ENCODE measurements at places on chromosomes 1 and 21.

DNA sequence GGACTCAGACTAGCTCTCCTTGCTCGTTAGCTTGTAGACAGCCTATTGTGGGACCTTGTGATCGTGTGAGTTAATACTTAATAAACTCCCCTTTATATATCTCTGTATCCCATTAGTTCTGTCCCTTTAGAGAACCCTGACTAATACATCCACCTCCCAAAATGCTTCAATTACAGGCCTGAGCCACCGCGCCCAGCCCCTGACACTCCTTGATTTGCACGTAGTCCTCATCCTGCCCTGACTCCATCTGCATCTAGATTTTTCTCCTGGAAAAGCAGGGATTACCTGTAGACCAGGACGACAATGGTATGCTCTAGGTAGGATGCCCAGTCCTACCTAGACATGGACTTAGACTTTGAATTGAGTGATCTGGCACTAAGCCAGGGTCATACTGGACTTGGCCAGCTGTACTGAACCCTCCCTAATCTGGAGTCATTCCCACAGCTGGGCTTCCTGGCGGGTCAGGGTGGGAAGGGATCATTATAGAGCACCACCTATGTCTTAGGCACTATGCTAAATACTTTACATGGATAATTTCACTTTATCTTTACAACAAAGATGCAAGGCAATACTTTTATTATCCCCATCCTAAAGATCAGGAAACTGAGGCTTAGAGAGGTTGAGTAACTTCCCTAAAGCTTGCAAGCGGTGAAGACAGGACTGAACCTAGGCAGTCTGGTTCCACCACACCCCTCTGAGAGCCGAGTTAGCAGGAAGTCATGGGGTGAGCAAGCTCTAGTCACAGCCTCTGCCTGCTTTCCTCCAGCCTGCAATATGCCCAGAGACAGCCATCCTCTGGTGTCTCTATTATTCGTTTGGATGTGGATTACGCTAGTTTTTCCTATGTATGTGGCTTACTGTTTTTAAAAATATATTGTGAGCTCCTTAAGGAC is 89.4 kb downstream of the DTL start:
- DNase-seq = no peak

DNA sequence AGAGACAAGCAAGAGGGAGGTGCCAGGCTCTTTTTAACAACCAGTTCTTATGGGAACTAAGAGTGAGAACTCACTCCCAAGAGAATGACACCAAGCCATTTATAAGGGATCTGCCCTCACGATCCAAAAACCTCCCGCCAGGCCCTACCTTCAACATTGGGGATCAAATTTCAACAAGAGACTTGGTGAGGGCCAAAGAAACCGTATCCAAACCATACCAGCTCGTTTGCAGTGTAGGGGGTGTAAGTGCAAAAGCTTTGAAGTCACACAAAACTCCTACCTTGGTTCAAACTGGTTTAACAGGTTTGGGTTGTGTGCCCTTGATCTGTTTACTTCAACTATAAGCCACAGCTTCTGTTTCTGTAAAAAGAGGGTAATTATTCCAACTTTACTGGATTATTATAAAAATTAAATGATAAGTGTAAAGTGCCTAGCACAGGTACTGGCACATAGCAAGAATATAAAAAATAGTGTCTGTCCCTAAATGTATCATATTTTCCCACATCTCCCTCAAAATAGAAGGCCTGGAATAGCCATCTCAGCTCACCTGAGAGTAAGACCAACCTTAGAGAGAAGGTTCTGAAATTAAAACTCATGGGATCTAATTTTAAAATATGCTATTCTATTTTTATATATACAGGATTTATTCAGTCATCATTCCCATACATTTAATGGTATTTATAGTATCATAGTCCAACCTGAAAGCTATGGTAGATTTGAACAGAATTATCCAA is 7.0 kb upstream of the USP25 start:
- DNase-seq = no peak

GRCh38 chr1:59453297-59453968 is 156.5 kb downstream of the FGGY start:
- peak; percentile 45 for DNase-seq

DNA sequence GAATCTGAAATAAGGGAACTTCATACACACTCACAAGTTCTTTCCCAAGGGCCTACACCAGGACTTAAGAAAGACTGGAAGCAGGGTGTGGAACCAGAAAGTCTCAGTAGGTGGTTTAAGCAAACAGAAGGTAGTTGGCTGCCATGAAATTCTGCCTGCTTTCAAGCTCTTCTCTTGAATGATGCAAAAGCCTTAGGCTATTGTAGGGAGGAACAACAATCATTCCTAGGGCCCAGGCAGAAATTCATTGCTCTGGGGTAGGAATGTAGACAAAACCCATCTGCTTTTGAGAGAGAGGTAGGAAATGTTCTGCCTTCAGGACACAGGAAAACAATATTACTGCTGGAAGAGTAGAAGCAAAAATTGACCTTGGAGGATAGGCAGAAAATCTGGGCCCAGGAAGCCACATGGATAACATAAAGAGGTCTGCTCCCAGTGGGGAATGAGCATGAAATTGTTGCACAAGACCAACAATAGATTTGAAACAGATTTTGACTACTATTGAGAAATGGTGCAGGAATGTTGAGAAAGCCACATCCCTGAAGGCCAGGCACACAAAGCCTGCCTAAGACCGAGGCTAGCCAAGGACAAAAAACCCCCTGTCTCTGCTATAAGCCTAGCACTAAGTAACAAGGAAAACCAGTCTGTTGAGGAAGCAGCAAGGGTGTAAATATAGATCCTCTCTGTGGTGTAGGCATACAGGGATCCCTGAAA is 22.7 kb upstream of the SFT2D2 start:
- peak; percentile 98 for DNase-seq

DNA sequence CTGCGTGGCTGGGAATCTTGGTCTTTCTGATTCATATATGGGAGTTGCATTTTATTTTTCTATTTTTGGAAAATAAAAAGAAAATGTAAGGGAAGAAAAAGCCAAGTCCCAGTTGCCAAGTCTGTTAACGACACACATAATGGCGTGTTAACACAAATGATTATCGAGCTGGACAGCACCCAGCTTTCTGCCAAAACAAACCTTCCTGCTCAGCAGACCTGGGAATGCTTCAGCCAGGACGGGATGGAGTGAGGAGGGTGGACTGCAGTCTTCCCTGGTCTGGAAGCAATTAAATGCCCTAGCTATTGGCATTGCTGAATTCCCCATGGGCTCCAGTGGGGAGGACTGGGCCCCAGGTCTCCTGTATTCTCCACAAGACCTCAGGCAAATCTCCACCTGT is 184.2 kb upstream of the USP24 start:
- peak; percentile 20 for DNase-seq

- DNase-seq = peak; percentile 79
Observed at GRCh38 chr1:150507912-150508864, at the start of gene ECM1. ECM1 (plus strand) TSS chr1:150508109; CDS start chr1:150508210, 101 bp downstream.

DNA sequence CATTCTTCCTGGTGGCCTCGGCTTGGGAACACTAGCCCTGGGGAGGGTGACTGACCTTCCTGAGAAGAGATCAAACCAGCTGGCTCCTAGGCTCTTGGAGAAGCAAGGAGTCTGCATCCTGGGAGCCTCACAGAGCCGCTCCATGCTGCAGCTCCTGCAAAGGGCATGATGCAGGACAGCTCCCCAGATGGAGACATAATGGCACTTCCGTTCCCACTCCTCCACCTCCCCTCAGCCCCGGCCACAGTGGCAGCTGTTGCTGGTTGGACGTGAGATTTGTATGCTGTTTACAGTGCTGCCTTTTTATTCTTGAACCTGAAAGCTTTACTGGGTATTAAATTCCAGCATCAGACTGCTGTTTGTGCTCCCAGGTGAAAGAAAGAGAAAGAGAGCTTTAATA is 83.7 kb upstream of the CTTNBP2NL start:
- no peak for DNase-seq

DNA sequence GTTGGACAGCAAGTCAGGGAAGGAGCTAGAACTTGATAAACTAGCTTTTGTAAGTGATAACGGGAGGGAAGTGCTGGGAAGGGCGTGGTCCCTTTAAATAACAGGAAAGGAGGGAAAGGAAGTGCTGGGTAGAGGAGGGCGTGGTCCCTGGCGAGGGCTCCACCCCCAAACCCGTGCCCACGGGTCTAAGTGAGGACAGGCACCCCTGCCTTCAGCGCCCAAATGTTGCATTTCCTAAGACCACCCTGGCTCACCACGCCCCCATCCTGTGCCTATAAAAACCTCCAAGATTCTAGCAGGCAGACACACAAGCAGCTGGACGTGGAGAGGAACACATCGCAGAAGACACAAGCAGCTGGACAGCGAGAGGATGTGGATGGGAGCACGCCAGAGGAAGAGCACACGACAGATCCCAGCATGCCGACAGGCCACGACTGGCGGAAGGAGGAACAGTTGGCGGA is 58.5 kb downstream of the PALMD start:
- DNase-seq = no peak

- peak; percentile 40 for DNase-seq
Observed at GRCh38 chr1:31666263-31666963, 21.7 kb upstream of the PEF1 start.

DNA sequence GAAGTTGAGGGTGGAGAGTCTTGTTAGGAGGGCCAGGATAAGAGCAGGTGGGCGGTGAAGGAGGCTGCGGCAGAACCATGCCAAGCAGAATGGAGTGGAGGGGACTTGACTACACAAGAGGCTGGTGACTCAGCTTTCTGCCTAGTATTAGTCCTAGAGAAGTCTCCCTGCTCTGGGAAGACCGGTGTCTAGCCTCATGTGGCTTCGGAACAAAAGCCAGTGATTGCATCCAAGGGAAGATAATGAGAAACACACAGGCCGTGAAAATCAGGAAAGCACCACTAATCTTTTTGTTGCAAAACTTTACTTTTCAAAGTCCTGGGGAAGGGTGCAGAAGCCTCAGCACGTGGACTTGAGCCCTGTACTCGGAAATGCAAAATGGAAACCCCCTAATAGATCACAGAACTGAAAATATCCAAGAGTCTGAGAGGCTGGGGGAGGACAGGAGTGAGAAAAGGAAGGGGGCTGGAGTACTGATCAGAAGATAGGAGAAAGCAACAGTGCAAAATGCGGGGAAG is 31.4 kb downstream of the DDR2 start:
- peak; percentile 95 for DNase-seq

- DNase-seq = peak; percentile 79
Observed at GRCh38 chr1:198623752-198624647, 14.8 kb upstream of the PTPRC start.

DNA sequence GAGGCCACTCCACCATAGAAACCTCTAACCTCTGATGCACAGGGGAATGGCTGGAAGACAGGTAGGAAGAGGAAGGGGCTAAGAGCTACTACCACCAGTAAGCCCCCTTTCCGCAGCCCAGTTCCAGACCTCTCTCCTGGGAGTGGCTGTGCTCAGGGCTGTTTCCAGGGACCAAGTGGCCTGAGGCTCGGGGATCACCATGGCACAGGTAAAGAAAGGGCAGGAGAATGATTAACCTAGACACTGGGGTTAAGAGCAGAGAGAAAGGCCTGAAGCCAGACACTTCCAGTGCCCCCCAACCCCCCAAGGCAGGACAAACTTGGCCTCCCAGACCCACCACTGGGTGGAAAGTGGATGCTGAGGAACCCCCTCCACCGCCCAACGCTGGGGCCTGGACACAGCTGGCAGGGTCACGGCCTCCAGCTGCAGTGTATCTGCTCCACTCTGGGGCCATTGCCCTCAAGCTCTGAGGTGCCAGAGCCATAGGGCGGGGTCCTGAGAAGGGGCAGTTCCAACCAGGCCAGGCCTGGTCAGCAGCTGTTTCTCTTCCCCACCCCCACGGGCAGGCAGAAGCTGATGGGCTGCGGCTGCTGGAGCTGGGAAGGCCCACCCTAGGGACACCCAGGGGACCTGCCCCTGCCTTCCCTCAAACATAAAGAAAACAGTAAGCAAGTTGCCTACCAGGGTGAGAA is 2.6 kb downstream of the TAGLN2 start:
- peak; percentile 9 for DNase-seq

- peak; percentile 92 for DNase-seq
Observed at GRCh38 chr1:154474802-154475201, 27.2 kb upstream of the TDRD10 start.

DNA sequence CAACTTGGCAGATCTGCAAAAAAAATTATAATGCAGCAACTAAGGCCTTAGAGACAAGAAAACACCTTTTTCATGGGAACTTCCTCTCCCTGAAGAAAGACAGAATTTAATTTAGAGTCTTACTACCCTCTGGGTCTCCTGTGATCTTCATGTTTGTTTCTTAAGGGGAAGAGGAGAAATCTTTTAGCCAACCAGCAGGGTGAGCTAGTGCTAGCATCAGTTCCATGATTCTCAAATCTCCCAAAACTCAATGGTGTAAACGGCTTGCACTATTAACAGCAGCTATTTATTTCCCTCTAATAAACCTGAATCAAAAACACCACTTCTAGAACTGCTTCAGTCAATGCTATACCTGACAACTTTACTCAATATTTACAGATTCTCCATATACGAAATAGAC is 3.8 kb downstream of the ZNF644 start:
- DNase-seq = peak; percentile 5

- peak; percentile 66 for DNase-seq
Observed at GRCh38 chr1:63615768-63616420, 22.7 kb downstream of the PGM1 start.

DNA sequence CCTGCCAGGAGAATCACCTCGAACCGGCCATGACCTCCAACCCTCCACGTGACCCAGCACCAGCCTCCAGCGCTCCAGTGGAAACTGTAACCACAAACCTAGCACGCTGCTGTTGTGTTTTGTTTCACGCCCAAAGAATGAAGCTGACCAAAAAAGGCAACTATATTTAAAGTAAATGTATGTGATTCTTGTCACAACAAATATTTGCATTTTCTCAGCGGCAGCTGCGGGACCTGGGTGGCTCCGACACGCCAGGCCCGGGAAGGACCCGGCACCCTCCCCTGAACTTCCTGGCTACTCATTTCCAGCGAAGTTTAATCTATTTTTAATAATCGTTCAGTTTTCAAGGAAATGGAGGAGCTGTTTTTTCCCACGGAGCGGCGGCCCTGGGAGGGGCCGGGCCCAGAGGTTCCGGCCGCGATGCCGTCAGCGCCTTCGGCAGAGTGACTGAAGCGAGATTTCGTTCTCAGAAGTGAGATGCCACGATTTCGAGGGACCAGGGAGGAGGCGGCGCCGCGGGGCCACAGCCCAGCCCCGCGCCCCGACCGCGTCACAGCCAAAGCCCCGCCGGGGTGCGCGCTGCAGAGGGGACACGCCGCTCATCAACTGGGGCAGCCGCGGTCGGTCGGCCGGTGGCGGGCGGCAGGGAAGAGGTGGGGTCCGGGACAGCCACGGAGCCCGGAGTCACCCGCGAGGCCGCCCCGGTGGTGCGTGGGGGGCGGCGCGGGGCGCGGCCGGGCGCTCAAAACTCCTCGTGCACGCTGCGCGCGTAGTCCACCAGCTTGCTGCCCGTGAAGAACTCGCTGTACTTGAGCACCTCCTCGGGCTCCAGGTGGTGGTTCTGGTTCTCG is 3.0 kb upstream of the TNFRSF4 start:
- no peak for DNase-seq

- DNase-seq = no peak
Observed at GRCh38 chr21:42500736-42501135, 4.7 kb upstream of the RSPH1 start.

DNA sequence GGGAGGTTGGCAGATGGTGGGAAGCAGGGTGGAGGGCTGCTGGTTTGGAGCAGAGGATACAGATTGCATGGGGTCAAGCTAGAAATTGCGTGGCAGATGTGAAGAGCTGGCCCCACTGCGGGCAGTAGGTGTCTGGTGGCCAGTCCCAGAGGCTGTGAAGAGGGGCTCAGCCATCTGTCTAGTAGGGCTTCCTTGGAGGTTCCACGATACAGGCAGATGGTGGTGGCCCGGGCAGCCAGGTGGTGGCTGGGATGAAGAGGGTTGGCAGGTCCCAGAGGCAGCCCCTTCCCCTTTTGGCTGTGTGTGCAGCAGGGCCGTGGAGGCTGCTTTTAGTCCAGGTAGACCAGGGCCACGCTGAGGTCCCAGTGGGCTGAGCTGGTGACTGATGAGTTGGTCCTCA is 16.6 kb downstream of the PSEN2 start:
- no peak for DNase-seq

- DNase-seq = peak; percentile 66
Observed at GRCh38 chr1:13775916-13776315, 75.9 kb downstream of the PRDM2 start.
